ENCODE measurements at places on chromosomes 7 and 10. TPM values are rescaled to one million over a fixed set of nuclear protein-coding genes. Genes with fewer than 3 reads are reported as not detected.

Gene TAF6
- 47.8 TPM for total RNA-seq

- peaks cover 32% of the 10 kb centered on the region for H3K4me1 ChIP-seq
- peaks cover 66% of the 10 kb centered on the region for H3K36me3 ChIP-seq
- H3K27ac ChIP-seq = no peak overlapping the region
- H3K4me3 ChIP-seq = no peak overlapping the region
- no peaks in the 10 kb centered on the region for H3K27me3 ChIP-seq
- no peak for DNase-seq
Observed at GRCh38 chr10:79433324-79434222, 11.9 kb downstream of the ZCCHC24 start.

DNA sequence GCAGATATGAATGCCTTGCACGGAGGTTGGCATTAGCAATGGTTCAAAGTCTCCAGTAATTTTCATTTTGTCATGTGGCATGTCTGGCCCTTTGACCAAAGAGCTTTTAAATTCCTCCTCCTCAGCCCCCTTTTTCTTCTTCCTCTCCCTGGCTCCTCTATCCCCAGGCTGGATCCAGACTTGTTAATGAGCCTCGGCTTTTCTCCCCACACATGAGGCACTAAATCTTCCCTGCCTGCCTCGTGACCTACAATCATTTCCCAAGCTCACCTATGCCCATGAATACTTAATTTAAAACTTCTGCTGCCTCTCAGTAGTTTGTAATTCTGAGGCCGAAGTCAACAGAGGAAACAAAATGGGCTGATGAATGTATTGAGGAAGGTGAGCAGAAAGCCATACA lies 23.3 kb upstream of the LRRC4 start:
- no peak for DNase-seq
- H3K27me3 ChIP-seq = no peaks in the 10 kb centered on the region
- no peak overlapping the region for H3K27ac ChIP-seq
- no peak overlapping the region for H3K4me3 ChIP-seq
- H3K36me3 ChIP-seq = no peaks in the 10 kb centered on the region
- H3K4me1 ChIP-seq = peaks cover 11% of the 10 kb centered on the region

- H3K4me3 ChIP-seq = no peak overlapping the region
- H3K27me3 ChIP-seq = no peaks in the 10 kb centered on the region
- DNase-seq = no peak
- H3K36me3 ChIP-seq = no peaks in the 10 kb centered on the region
- H3K27ac ChIP-seq = no peak overlapping the region
Observed at GRCh38 chr7:101891936-101892640, 74.7 kb downstream of the CUX1 start.

GRCh38 chr7:333393-333764 lies 43.4 kb downstream of the FOXL3 start:
- H3K36me3 ChIP-seq = no peaks in the 10 kb centered on the region
- no peaks in the 10 kb centered on the region for H3K4me1 ChIP-seq
- no peak overlapping the region for H3K27ac ChIP-seq

DNA sequence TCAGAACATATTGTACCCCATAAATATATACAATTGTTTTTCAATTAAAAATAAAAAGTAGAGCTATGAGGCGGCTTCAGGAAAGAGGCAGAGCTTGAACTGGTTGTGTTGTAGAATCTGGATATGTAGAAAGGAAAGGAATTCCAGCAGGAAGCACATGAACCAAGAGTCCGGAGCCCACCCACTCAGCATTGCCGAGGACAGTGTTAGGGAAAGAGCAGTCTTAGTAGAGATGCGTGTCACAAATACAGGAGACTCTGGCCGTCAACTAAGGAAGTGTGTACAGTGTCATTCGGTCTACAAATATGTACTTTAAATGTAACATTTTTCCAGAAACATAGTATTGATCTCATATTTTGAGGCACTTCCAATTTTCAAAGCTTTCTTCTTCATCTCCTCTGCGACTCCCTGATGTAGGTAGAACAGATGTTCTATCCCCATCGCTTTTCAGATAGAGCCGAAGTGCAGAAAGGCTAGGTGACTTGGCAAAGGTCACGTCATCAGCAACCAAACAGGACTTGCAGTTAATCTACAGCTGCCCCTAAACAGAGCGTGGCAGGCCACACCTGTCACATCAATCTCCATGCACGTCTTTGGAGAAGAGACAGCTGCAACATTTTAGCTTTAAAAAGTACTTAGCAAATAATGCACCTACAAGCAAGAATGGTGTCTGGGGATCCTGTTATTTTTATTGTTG lies 25.3 kb upstream of the GJD4 start:
- H3K36me3 ChIP-seq = no peaks in the 10 kb centered on the region
- peak; percentile 96 for DNase-seq
- peak overlapping the region; percentile 94 for H3K27ac ChIP-seq
- H3K27me3 ChIP-seq = no peaks in the 10 kb centered on the region

GRCh38 chr7:157005456-157006204 lies 4.8 kb downstream of the MNX1 start:
- H3K36me3 ChIP-seq = no peaks in the 10 kb centered on the region
- peaks cover 3% of the 10 kb centered on the region for H3K4me1 ChIP-seq
- peaks cover 11% of the 10 kb centered on the region for H3K27me3 ChIP-seq
- DNase-seq = no peak
- no peak overlapping the region for H3K27ac ChIP-seq

DNA sequence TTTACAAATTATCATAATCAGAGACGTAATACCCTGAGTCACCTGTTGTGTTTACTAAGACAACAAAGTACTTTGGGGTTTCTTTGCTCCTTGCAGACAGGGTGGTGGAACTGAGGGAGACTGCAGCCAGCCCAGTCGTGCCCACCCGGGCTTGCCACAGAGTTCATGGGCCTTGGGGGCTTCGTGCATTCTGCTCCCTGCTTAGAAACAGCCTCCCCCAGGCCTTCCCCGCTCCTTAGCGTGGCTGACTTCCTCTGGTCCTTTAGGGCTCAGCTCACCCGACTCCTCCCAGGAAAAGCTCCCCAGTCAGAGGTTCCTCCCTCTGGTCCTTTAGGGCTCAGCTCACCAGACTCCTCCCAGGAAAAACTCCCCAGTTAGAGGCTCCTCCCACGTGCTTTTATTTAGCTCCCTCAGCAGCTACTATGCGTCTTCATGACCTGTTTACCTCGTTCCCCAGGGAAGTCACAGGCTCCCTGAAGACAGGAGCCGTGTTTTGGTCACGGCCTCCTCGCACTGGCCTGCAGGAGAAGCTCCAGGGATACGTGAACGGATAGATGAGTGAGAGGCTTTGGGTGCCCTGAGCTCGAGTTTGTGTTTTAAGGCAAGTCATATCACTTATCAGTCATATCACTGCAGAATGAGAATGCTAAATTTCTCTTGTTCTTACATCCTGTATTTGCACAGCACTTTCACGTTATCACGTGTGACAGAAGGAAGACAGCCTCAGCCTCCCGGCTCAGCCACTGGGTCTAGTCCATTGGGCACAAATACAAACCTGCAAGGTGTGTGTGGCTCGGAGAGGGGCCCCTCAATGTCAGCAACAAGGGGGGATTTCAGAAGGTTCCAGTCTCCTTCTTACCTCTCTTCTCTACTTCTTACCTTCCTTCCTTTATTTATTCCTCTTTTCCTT lies 52.7 kb upstream of the VIPR2 start:
- H3K27ac ChIP-seq = no peak overlapping the region
- no peaks in the 10 kb centered on the region for H3K27me3 ChIP-seq
- no peak overlapping the region for H3K4me3 ChIP-seq
- H3K4me1 ChIP-seq = peaks cover 18% of the 10 kb centered on the region
- no peaks in the 10 kb centered on the region for H3K36me3 ChIP-seq

GRCh38 chr10:79202188-79203013 lies 133.6 kb downstream of the ZMIZ1 start:
- H3K27me3 ChIP-seq = no peaks in the 10 kb centered on the region
- peaks cover 7% of the 10 kb centered on the region for H3K4me1 ChIP-seq
- H3K4me3 ChIP-seq = no peak overlapping the region

Measured in SJCRH30 (cell line).